ENCODE measurements at places on chromosomes 1 and 21.

- DNase-seq = no peak
Observed at GRCh38 chr1:23425193-23425494, 596 bp upstream of the TCEA3 start.

DNA sequence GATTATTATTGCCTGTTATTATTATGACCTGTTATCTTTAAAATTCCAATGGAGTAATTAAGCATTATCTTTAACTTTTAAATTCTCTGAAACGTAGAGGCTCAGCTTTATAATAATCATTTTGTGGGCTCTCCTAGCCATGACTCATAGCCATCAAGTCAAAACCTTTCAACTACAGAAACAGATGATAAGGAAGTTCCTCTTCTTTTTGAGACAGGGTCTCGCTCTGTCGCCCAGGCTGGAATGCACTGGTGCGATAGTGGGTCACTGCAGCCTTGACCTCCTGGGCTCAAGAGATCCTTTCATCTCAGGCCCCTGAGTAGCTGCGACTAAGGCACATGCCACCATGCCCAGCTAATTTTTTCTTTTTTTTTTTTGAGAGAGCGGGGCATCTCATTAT is 43.5 kb downstream of the CHML start:
- DNase-seq = no peak

DNA sequence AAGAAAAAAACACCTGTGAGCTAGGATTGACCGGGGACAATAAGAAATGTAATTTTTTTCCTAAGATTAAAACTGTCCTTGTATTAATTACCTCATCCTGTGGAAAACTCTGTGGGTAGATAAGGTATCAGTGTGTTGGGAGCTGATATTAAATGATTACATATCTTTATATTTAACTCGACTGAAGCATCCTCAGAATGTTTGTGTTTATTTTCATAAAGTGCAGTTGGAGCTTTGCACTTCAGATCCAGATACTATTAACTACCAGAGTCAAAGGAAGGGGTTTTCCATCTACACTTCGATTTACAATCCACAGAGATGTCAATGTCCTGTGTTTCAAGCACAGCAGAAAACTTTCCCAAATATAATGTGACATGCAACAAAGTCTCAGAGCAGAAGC is 164.5 kb downstream of the NR5A2 start:
- DNase-seq = no peak

DNA sequence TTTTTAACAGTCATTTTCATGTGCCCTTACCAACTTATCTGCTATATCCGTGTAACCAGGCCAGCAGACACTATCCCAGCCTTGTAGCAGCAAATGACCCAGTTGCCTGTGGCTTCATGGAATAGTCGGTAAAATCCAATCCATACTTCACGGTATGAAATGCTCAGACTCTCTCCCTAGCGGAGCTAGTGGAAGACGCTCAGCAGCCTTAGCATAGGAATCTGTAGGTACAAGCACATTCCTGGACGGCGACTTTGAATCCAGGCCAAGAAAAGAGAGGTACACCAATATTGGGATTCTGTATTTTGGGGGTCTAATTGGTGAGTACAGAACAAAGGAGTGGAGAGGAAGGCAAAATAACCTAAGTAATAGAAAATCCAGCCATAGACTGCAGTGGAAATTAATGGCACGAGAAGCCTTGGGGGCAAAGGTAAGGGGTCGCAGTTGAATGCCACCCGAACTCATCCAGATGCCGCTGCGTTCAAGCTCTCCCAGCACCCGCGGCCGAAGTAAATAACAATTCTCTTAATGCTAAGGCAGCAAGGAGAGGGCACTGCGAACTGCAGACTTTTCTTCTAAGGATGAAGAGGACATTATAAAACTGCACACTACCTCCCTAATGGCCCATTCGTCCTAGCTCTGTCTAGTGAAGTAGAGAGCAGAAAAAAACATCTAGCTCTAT is 17.7 kb upstream of the TBX15 start:
- DNase-seq = no peak

DNA sequence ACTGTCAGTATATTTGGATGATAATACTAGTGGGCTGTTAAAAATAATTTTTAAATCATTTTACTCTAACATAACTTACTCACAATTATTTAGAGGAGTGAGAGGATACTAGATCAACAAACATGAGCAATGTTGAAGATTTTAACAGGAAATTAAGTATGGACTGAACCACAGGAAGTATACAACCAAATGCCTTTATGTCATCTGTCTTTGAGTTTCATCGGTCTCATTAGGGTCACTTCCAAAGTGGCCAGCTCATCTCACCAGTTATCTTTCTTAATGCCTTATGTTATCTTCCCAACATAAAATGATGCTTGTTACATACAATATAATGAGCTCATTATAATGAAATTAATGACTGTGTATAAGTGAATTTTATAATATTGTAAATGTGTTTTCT is 1.5 kb upstream of the RGS1 start:
- no peak for DNase-seq

DNA sequence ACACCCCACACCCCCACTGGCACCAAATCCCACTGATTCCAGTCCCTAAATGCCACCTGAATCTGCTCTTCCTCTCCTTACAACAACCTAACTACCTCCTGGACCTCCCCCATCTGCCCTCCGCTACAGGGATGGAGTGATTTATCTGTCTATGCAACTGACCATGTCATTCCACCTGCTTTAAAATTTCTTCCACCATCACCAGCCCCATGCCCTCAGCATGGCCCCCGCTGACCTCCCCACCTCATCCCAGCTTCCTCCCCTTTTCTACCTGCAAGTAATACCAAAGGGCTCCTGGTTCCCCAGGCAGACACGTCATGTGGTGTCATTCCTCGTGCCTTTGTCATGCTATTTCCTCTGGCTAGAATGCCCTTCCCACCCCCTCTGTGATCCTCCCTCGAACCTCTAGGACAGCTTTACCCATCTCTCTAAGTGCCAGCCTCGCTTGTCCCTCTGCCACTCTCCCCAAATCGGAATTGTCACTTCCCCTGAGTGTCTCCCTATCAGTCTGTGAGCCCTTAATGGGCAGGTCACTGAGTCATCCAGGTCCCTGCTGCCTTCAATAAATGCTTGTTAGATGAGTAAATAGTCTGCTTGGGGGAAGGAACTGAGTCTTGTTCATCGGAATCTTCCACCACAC is 3.7 kb downstream of the GJB4 start:
- DNase-seq = peak; percentile 37

GRCh38 chr1:150141452-150141851 is 8.3 kb upstream of the PLEKHO1 start:
- no peak for DNase-seq

GRCh38 chr1:241352401-241352800 is 4.6 kb downstream of the RGS7 start:
- DNase-seq = no peak

GRCh38 chr1:3491291-3492246 is 37.1 kb downstream of the ARHGEF16 start:
- DNase-seq = peak; percentile 43

- no peak for DNase-seq
Observed at GRCh38 chr21:30779249-30779648, 24.0 kb upstream of the KRTAP21-1 start.

DNA sequence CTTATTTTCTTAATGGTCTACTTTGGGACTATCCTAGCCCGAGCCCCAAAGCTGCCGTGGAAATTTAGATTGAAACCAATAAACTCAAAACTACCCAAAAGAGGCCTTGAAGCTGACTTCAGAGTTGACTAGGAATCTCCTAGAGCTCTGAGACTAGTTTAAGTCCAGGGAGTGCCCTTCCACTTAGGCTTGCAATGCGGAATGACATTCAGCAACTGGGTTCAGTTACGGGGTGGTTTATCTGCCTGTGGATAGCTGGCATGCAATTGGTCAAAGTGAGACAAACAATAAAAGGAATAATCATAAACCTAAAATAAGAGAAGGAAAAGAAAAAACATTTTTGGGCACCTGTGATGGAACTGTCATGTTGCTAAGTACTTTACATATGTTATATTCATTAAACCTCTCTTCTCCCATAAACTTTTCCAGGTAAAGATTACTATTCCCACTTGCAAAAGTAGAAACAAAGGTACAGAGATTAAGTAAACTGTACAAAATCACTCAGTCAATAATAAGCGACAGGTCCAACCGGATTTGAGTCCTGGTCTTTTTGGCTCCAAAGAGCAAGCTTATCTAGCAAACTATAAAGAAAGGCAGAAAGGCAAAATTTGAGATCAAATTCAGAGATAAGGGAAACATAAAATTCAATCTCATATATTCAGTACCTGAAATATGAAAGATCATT is 56.5 kb downstream of the GPATCH2 start:
- no peak for DNase-seq

DNA sequence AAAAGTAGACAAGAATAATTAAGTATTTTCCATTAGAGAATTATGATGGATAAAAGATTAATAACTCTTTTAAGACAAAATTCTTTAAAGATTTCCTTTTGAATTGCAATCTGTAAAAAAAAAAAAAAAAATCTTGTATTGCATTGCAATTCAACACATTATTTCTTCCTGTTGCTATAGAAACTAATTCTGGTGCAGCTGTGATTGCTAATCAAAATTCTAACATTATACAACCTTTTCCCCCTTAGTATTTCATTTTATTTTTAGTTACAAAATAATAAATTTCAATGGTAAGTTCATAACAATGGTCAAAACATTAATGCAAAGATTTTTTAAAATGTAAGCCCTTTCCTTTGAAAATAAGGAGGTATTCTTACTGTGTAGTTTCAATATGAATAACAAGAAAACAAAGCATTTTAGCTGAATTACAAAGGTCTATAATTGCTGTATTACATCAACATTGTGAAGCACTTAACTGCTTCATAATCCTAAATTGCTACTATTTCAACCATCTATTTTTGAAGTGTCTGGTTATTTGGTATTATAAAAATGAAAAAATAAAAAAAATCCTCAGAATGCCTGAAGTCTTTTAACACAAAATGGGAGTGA is 135.0 kb downstream of the SYT14 start:
- DNase-seq = no peak

DNA sequence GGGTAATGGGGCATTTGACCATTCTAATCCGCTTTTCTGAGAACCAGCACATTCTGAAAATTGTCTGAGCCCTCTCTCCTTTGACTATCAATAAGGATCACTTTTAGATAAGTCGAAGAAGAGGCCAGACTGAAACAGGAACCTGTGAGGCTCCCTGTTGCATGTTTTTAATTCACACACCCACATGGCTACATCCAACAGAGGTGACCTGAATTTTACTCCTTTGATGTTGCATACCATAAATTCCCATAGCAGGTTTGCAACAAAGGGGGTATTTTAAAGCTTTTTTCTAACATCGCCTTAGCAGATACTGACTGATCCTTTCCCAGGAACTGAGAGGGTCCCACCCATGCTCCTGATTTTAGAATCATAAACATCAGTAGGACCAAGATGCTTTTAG is 450.8 kb downstream of the USP25 start:
- no peak for DNase-seq

GRCh38 chr1:59481881-59482505 is 185.1 kb downstream of the FGGY start:
- peak; percentile 82 for DNase-seq

- DNase-seq = no peak
Observed at GRCh38 chr1:65764052-65764451, 28.6 kb upstream of the PDE4B start.

GRCh38 chr1:182955596-182956588 is 2.9 kb upstream of the SHCBP1L start:
- DNase-seq = peak; percentile 93

GRCh38 chr1:48203287-48203900 is 19.1 kb upstream of the SLC5A9 start:
- DNase-seq = peak; percentile 16

- no peak for DNase-seq
Observed at GRCh38 chr1:172574080-172574479, 41.1 kb downstream of the SUCO start.

DNA sequence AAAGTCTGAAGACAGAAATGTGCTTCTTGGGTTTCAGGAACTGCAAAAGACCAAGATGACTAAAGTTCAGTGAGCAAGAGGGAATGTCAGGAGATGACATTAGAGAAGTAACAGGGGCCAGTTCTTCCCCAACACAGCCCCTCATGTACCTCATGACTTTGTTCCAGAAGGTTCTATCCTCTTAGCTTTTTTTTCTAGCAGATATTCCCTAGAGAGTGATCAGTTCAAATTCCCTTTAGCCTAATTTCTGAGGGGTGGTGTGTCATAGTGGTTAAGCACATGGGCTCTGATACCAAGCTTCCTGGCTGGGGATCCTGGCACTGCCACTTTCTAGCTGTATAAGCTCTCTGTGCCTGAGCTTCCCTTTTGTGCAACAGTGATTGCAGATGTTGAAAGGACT is 108.0 kb downstream of the LBR start:
- no peak for DNase-seq

DNA sequence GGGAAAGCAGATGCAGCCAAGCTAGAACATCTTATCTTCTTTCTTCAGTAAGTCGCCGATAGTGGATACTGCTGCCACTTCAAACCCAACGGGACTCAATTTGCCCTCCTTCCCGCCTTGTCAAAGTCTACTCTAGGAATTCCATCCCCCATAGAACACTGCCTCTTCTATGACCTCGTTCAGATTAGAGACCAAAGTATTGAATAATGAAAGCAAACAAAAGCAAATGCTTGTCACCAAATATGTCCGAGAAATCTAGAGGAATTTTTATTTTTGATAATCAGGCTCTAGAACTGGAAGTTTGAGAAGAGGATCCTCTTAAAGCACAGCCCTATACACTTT is 853 bp upstream of the RRAGC start:
- DNase-seq = peak; percentile 29

DNA sequence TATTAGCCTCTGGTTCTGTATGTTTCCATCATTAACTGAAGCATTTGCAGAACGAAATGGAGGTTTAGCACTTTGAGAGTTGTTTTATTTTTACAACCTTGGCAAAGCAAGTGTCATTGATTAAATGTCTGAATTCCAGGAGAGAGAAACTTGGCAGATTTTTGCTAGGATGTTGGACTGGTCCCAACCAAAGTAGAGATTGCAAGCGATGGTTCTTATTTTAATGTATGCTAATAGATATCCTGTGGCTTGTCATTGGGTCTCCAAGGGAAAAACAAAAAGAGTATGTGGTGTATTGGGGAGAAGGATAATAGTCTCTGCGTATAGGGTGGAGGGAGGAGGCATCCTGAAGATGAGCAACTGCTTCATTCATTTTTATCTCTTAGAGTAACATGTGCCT is 457.2 kb upstream of the RUNX1 start:
- DNase-seq = no peak

DNA sequence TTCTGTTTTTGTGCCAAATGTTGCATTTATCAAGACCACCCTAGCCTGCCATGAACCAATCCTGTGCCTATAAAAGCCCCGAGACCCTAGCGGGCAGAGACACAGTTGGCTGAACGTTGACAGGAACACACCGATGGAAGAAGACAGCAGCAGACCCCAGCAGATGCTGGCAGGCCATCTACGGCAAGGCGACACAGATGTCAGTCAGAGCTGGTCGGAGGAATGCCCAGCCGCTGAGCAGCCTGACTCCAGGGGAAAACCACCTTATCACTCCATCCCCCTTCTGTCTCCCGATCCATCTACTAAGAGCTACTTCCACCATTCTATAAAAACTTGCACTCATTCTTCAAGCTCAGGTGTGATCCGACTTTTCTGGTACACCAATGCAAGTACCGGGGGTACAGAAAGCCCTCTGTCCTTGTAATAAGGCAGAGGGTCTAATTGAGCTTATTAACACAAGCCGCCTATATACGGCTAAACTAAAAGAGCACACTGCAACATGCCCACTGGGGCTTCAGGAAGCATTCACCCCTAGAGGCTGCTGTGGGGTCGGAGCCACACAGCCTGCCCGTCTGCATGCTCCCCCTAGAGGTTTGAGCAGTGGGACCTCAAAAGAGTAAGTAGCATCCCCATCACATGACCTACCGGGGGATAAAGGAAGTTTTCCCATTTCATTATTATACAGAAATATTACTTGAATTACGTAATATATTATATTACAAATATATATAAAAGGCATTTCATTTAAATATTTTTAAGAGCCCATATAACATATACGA is 1156.3 kb upstream of the B3GALT2 start:
- DNase-seq = no peak
